Hematopoietic multipotent progenitor cell (in vitro differentiated cells): ENCODE measurements at places on chromosomes 4 and X.

DNA sequence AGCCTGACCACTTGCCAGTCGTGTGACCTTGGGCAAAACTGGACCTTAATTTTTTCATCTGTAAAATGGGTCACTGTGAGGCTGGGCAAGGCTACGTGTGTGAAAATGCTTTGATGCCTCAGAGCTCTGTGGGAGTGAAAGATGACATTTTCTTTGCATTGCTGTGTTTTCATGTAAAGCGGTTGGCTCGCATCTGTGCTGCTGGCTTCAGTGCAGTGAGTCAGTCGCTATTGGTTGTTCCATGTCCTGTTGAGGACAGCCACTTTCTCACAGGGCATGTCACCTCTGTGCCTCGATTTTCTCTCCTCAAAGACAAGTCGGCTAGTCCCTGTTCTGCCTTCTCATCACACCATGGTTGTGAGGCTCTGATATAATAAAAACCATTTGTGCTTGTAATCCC is 4.4 kb downstream of the MTMR1 start:
- DNase-seq: no peak

GRCh38 chr4:74161666-74162450 is 3.9 kb downstream of the MTHFD2L start:
- no peak for DNase-seq

DNA sequence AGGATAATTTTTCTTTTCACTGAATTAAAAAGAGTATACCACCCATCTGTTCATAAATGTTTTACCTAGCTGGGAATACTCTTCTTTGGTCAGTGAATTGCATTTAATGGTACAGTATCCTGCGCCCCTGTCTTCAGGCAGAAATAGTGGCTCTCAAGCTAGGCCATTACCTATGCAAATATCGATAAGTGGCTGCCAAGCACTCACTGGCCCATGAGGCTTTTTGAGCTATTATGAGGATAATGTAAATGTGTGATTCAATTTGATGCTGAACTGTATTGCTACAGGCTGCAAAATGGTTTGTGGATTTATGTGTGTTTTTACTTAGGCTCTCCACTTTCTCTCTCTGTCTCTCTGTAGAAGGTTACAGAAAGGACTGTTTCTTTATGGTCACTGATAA is 30.1 kb upstream of the MTMR1 start:
- DNase-seq: no peak

- DNase-seq: no peak
Measured at GRCh38 chrX:53354669-53355068, 67.8 kb downstream of the SMC1A start.

GRCh38 chr4:118920247-118920646 is 31.6 kb downstream of the SYNPO2 start:
- no peak for DNase-seq

DNA sequence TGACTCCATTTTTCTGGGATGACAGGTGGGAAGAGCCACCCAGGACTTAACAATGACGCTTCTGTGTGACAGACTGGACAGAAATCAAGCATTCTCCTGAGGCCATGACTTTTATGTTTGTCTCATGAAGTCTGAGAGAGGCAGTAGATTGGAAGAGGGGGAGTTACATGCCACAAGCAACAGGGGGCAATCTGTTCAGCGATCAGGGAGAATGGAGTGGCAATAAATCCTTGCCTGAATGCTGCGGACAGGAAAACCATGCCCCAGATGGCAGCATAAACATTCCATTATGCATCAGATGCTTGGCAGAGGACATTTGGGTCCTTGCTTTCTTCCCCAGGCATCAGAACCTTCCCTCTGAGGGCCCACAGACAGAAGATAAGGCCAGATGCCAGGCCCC is 312.4 kb upstream of the DIPK2B start:
- peak; percentile 48 for DNase-seq

- DNase-seq: no peak
Measured at GRCh38 chr4:79872738-79873137, 200.3 kb downstream of the ANTXR2 start.

GRCh38 chrX:48520455-48520854 is 1.2 kb upstream of the EBP start:
- no peak for DNase-seq

DNA sequence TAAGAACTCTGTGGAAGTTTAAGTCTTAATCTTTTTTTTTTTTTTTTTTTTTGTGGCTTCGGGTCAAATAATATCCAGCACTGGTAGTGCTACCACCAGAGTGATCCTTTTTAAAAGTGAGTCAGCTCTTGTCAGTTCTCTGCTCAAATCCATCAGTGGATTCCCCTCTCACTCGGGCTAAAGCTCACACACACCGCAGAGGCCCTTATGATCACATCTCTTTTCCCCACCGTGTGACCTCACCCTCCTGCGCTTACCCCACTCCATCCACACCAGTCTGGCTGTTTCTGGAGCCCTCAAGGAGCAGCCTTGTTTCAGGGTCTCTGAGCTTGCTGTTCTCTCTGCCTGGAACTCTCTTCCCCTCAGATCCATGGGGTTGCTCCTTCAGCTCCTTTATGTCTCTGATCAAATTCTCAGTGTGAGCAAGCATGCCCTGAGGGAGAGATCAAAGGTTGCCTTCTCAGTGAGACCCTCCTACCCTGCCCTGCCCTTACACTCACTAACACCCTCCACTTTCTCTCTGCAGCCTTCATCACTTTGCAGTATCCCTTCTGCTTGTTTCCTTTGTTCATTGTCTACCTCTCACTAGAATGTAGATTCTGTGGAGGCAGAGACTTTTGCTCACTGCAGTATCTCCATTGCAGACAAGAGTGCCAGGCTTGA is 19.8 kb upstream of the BEND4 start:
- no peak for DNase-seq

DNA sequence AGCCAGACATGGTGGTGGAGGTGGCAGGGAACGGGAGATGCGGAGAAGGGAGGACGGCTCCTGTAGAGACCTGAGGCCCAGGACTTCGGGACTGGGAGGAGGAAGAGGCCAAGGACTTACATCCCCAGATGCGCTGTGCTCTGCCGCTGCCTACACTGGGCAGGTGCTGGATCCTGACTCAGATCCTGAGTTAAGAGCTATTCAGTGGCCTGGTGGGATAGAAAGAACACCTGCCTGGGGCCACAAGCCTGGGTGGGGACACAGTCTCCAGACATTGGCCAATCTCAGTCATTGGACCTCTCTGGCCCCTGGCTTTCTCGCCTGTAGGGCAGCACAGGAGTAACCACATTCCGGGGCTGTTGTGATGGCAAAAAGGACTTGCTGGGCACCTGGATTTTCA is 10.9 kb upstream of the MSX1 start:
- DNase-seq: no peak

DNA sequence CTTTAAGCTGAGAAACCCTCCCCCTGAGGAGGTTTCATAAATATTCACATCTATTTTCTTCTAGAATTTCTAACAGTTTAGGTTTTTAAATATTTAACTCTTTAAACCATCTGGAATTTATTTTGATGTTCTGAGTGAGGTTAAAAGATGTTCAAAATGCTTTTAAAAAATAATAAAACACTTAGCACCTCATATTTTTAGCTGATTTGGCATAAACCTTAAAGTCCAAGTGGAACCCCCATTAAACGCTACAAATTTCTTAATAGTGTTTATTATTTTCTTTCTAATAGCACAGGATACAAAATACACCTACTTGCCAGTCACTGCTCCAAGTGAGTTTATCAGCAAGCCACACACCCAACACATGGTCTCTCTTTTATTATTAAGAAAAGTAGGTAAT is 277.2 kb downstream of the QDPR start:
- no peak for DNase-seq

- DNase-seq: no peak
Measured at GRCh38 chr4:38704622-38705154, 40.7 kb downstream of the KLF3 start.

DNA sequence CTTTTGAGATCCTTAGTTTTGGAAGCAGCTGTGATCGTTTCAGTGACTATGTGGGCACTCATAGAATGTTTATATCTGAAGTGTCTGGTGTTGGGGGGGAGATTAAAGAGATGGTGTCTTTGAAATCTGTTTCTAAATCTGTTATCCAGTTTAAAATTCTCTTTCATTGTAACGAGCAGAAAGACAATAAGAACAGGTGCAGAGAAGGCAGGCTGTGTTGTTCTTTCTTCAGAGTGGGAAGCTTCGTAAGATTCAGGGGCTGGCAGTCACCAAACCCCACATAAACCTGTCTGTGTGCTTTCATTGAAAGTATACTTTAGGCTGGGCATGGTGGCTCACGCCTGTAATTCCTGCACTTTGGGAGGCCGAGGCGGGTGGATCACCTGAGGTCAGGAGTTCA is 16.3 kb upstream of the DHRSX start:
- DNase-seq: no peak

DNA sequence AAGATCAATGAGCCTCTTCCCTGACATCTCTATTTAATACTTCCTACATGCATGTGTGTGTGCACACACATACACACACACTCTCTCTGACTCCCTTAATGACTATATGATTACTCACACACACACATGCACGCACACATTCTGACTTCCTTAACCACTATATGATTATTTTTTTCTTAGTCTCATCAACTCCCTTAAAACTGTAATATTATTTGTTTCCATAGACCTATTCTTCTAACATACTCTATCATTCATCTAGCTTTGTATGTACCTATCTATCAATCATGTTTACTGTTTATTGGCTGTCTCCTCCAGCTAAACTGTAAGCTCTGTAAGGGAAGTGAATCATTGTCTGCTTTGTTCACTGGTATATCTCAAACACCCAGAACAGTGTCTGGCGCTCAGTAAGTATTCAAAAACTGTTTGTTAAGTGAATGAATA is 236.6 kb downstream of the RASL11B start:
- DNase-seq: no peak

- DNase-seq: no peak
Measured at GRCh38 chrX:20967725-20968124, 406.5 kb upstream of the CNKSR2 start.
